ENCODE measurements at places on chromosomes 4 and X.

GRCh38 chr4:127759893-127760292, 22.2 kb upstream of the HSPA4L start:
- no peak for DNase-seq

GRCh38 chrX:110407910-110408545, 49.4 kb downstream of the RTL9 start:
- DNase-seq = peak; percentile 77

- no peak for DNase-seq
Measured at GRCh38 chrX:55220119-55220794, at the start of gene PAGE5. TSS of gene PAGE5 (plus strand) at chrX:55220346. CDS start at chrX:55221383, 1,037 bp downstream.

- DNase-seq = no peak
Measured at GRCh38 chr4:5952975-5953951, 60.4 kb upstream of the CRMP1 start.

GRCh38 chr4:89434364-89434988, 126.9 kb upstream of the GPRIN3 start:
- peak; percentile 50 for DNase-seq

- no peak for DNase-seq
Measured at GRCh38 chr4:81648576-81649275, 177.0 kb upstream of the RASGEF1B start.

DNA sequence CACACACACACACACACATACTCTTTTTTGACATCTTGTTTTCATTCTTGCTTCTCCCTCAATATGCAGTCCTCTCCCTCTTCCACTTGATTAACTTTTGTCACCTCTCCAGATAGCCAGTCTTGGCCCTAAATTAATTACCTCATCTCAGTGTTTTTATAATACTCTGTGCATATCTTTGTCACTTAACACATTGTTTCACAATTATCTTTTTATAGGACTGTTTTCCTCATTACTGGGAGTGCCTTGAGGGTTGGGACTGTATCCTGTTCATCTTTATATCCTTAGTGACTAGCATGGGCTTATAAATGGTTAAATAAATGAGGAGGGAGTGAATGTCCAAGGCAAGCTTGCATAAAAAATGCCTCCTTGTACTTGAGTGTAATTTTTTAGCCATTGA, 33.1 kb downstream of the SYNPO2 start:
- no peak for DNase-seq

- DNase-seq = no peak
Measured at GRCh38 chr4:535181-535923, 36.3 kb downstream of the PIGG start.

DNA sequence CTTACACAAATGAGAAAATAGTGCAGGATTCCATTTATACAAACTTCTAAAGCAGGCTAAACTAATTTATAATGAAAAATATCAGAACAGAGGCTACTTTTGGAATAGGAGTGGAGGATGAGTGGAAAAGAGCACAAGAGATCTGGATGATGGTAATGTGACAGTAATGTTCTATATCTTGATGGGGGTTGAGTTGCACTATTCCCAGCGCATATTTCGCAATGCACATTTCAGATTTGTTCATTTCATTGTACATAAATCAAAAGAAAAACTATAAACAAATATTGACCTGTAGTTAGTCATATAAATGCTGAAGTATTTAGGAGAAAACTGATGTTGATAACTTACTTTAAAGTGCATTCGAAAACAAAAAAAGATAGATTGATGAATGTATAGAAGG, 177.0 kb upstream of the MAOA start:
- no peak for DNase-seq

DNA sequence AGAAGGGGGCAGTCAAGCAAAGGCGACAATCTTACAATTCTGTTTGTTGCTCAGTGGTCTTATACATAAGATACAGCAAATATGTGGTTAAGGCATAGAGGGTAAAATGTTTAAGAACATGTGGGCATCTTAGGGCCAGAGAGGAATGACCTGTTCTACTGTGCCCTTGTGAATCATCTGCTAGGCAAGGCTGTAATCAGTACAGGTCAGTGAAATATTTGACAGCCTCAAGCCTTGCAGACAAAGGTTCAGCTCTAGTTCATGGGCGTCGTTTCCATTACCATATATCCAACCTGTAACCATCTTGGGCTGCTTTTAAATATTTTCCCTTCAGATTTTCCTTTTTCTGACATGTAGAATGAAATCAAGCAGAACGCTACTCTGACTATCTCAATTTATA, 37.3 kb downstream of the AGA start:
- DNase-seq = no peak

DNA sequence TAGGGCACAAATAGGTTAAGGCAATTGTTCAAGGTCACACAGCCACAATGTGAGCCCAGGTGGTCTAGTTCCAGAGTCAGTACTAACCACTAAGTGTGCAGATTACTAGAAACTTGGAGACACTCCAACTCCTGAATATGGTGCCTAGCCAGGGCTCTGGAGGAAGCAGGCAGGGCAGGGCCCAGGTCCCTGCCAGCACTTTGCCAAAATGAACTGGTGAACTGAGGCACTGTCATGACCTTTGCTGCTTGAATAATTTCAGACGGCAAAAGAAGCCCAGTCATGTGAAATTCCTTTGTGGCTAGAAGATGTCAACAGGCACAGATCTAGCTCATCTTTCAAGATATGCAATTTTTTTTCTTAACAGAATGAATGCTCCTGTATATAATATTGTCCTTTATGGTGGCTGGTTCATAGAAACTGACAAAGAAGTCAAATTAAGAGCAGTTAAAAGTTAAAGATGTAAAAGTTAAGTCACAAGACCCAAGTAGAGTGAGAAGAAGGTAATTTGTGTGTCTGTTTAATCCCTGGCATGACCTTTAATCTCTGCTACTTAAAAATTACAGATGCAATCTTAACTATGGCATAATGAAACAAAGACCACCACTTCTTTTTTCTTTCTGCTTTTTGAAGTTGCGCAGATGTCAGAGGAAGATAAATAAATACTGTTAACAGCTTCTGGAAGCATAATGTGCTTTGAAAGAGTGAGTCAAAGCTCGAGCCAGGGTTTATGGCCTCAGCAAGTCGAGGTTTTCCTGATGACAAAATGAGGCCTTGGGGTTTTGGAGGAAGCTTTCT, 54.1 kb downstream of the SHROOM3 start:
- DNase-seq = no peak

DNA sequence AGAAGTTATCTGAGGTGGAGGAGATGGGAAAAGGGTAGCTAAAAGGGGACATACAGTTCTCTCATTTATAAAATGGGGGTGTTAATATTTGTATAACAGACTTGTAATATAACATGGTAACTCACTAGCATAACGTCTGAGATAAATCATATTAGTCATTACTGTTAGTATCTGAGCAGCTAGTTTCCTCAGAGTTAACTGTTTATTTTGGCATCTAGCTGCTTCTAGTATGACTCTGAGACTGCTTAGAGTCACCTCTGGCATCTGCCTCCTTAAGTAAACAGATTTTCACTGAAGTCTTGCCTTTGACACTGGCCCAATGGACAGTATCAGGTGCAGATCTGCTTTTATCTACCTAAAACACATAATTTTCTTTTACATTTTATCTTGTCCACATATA, 58.1 kb downstream of the SLC30A9 start:
- DNase-seq = no peak

Data from HEK293T (cell line).